T-cell (primary cell): ENCODE measurements at places on chromosomes 3 and 15. TPM values are rescaled to one million over a fixed set of nuclear protein-coding genes. Genes with fewer than 3 reads are reported as not detected.

- no peak for DNase-seq
- no peak overlapping the region for H3K4me3 ChIP-seq
- no peaks in the 10 kb centered on the region for H3K27me3 ChIP-seq
Measured at GRCh38 chr3:130900959-130901358, 7.1 kb downstream of the ATP2C1 start.

The EAF1 gene
- total RNA-seq: 27.0 TPM

GRCh38 chr15:51736751-51737521, 519 bp downstream of the LYSMD2 start:
- peak overlapping the region; percentile 65 for H3K27ac ChIP-seq
- H3K27me3 ChIP-seq: no peaks in the 10 kb centered on the region
- DNase-seq: peak; percentile 64
- peak overlapping the region; percentile 62 for H3K4me3 ChIP-seq
- H3K36me3 ChIP-seq: no peaks in the 10 kb centered on the region
- peaks cover 46% of the 10 kb centered on the region for H3K4me1 ChIP-seq

DNA sequence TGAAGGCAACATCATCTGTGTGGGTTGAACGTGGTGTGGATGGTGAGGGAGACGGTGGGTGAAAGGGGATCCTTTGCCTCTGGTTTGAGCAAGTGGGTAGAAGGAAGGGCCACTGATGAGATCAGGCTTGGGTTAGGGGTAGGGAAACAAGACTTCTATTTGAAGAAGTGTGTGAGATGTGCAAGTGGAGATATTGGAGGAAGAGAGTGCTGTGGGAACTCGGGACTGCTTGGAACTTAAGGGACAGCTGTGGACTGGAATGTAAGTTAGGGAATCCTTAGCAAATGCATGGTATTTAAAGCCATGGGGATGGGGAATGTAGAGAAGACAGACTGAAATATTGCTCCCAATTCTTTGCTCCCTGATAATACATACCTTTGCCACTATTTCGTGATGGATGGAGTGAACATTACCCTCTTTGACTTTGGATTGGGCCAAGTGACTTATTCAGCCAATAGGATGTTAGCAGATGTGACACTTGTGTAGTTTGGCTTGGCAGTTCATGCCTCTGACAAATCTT, 30.2 kb upstream of the AMOTL2 start:
- H3K36me3 ChIP-seq: no peaks in the 10 kb centered on the region
- no peak overlapping the region for H3K27ac ChIP-seq
- peaks cover 37% of the 10 kb centered on the region for H3K27me3 ChIP-seq
- peaks cover 5% of the 10 kb centered on the region for H3K4me1 ChIP-seq

DNA sequence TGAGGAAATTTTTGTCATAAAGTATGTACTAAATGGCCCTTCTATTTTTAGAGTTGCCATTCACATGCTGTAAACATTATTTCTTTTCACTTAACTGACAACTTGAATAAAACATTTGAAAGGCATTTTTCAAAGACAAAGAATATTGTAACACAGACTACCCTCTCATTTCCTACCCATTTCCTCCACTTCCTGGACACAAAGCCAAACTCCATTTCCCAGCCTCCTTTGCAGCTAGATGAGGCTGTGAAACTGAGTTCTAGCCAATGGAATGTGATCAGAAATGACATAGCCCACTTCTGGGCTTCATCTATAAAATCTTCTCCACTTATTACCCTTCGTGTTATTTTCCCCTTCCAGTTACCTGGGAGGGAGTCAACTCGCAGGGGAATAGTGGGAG, 288.9 kb upstream of the DPH6 start:
- H3K36me3 ChIP-seq: no peaks in the 10 kb centered on the region
- H3K27me3 ChIP-seq: no peaks in the 10 kb centered on the region
- DNase-seq: no peak
- H3K4me1 ChIP-seq: no peaks in the 10 kb centered on the region

The EFCAB12 gene
- 2.2 TPM for total RNA-seq

DNA sequence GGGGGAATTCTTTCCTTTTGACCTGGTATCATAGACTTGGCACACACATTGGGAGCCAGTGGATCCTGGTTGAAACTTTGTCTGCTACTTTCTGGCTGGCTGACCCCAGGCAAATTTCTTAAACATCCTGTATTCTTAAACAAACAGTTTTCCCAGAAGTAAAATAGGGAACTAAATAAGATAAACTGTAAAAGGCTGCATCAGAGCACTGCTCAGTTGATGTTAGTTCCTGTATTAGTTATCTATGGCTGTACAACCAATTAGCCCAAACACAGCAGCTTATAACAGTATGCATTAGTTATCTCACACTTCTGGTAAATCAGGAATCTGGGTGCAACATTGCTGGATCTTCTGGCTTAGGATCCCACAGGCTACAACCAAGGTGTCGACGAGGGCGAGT, 73.1 kb upstream of the SLCO3A1 start:
- no peak overlapping the region for H3K4me3 ChIP-seq
- H3K27me3 ChIP-seq: no peaks in the 10 kb centered on the region
- H3K36me3 ChIP-seq: no peaks in the 10 kb centered on the region
- no peak for DNase-seq

DNA sequence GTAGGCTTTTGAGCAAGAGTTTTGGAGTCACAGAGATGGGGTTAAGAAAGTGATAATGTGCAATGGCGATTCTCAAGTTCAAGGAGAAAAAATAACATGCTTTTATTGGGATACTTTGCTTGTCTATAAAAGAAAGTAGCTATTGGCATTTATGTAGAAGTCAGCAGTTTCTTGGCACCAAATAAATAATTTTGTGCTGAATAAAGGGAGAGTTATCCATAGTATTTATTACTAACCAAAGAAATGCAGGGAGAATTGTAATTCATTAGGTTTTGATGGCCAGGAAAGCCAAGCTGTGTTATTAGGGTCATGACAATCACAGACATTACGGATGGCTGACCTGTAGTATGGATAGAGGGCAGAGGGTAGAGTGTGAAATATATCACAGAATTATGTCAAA, 33.1 kb downstream of the BTD start:
- no peak overlapping the region for H3K27ac ChIP-seq
- H3K27me3 ChIP-seq: no peaks in the 10 kb centered on the region
- peaks cover 11% of the 10 kb centered on the region for H3K4me1 ChIP-seq
- no peak for DNase-seq
- H3K4me3 ChIP-seq: no peak overlapping the region

DNA sequence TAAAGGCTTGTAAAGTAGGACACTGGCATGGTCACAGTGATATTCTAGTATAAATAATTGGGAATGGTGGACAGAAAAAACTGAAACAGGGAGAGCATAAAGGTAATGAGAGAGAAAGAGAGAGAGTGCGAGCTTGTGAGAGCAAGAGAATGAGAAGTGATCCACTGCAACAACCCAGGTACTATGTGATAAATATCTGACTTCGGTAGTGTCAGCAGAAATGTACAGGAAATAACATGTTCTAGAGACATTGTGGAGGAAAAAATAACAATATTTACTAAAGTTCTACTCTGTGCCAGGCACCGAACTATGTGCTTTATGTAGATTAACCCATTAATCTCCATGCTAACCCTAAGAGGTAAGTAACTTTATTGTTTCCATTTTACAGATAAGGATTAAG, 425.9 kb downstream of the ZBTB20 start:
- H3K27ac ChIP-seq: no peak overlapping the region
- H3K36me3 ChIP-seq: no peaks in the 10 kb centered on the region
- no peak overlapping the region for H3K4me3 ChIP-seq
- H3K27me3 ChIP-seq: no peaks in the 10 kb centered on the region
- H3K4me1 ChIP-seq: no peaks in the 10 kb centered on the region
- DNase-seq: no peak

GRCh38 chr3:71066849-71067261, 516.7 kb downstream of the FOXP1 start:
- peak; percentile 60 for DNase-seq
- peak overlapping the region; percentile 94 for H3K27ac ChIP-seq
- peaks cover 62% of the 10 kb centered on the region for H3K4me1 ChIP-seq
- H3K27me3 ChIP-seq: no peaks in the 10 kb centered on the region
- no peaks in the 10 kb centered on the region for H3K36me3 ChIP-seq

The PRR20G gene
- total RNA-seq: not detected

GRCh38 chr15:85616549-85617110, 178.1 kb downstream of the KLHL25 start:
- peaks cover 11% of the 10 kb centered on the region for H3K4me1 ChIP-seq
- no peak overlapping the region for H3K4me3 ChIP-seq
- peak overlapping the region; percentile 41 for H3K27ac ChIP-seq
- no peaks in the 10 kb centered on the region for H3K27me3 ChIP-seq
- DNase-seq: no peak

DNA sequence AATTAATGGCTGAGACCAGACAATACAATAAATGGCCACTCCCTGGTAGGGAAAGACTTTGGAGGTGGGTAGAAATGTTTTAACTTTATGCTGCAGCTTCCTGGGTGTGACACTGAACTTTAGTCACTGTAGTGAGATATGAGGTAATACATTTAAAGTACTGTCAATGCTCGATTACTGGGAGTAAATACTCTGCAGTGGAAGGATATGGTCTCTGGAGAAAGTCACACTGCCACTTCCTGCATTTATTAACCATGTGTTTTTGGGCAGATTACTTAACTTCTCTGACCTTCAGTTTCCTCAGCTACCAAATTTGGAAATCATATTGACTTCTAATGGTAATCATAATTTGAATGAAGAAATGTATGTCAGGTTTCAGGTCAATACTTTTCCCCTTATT, 317.1 kb upstream of the TGFBR2 start:
- no peak for DNase-seq
- no peaks in the 10 kb centered on the region for H3K4me1 ChIP-seq
- no peak overlapping the region for H3K27ac ChIP-seq
- no peak overlapping the region for H3K4me3 ChIP-seq
- no peaks in the 10 kb centered on the region for H3K27me3 ChIP-seq

The LRTM1 gene
- total RNA-seq: not detected

The EPHB3 gene
- 0.35 TPM for total RNA-seq

DNA sequence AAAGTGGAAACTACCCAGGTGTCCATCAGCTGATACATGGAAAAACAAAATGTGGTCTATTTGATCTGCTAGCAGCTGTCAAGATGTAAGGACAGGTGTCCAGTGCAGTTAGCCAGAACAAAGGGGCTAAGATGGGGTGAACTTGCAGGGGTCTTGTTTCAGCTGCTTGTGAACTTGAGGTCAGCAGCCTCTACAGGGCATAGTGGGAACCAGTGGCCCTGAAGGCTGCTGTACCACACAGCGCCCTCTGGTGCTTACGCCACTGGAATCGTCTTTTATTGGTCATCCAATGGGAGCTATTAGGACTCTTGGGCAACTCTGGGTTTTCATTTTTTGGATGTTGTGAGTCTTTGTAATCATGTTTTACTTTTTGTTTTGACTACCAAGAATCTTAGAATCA, 62.2 kb upstream of the CTSH start:
- H3K36me3 ChIP-seq: no peaks in the 10 kb centered on the region
- H3K27me3 ChIP-seq: peaks cover 24% of the 10 kb centered on the region
- DNase-seq: no peak
- no peak overlapping the region for H3K4me3 ChIP-seq

GRCh38 chr3:122004107-122004506, 17.9 kb downstream of the ILDR1 start:
- H3K36me3 ChIP-seq: no peaks in the 10 kb centered on the region
- H3K27me3 ChIP-seq: no peaks in the 10 kb centered on the region
- DNase-seq: no peak
- no peak overlapping the region for H3K4me3 ChIP-seq
- H3K27ac ChIP-seq: no peak overlapping the region

- H3K36me3 ChIP-seq: peaks cover 17% of the 10 kb centered on the region
- no peak overlapping the region for H3K27ac ChIP-seq
- H3K4me1 ChIP-seq: peaks cover 3% of the 10 kb centered on the region
- no peak overlapping the region for H3K4me3 ChIP-seq
- H3K27me3 ChIP-seq: no peaks in the 10 kb centered on the region
Measured at GRCh38 chr3:47128137-47128536, 35.8 kb downstream of the SETD2 start.

- no peak overlapping the region for H3K27ac ChIP-seq
- DNase-seq: no peak
- no peak overlapping the region for H3K4me3 ChIP-seq
- no peaks in the 10 kb centered on the region for H3K36me3 ChIP-seq
- H3K27me3 ChIP-seq: no peaks in the 10 kb centered on the region
- no peaks in the 10 kb centered on the region for H3K4me1 ChIP-seq
Measured at GRCh38 chr15:80674245-80674614, 20.9 kb upstream of the ABHD17C start.

DNA sequence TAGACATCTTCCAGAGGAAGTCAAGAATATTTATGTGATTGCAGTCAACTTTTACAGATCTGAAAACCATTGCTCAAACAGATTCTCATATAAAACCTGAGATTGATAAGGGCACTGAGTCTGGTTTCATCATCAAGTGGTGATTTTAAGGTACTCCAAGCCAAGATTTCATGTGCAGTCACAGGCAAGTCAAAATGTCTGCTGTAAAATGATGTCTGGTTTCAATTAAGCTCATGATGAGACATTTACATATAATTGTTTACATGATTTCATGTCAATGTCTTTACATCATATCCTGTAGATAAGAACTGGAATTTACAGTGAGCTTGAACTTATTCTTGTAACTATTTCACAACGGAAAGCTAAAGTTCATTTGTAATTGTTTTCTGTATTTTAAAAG, 1215.5 kb downstream of the ROBO2 start:
- H3K4me3 ChIP-seq: no peak overlapping the region
- DNase-seq: no peak
- no peaks in the 10 kb centered on the region for H3K27me3 ChIP-seq
- no peaks in the 10 kb centered on the region for H3K4me1 ChIP-seq

The PIGBOS1 gene
- 10.0 TPM for total RNA-seq

DNA sequence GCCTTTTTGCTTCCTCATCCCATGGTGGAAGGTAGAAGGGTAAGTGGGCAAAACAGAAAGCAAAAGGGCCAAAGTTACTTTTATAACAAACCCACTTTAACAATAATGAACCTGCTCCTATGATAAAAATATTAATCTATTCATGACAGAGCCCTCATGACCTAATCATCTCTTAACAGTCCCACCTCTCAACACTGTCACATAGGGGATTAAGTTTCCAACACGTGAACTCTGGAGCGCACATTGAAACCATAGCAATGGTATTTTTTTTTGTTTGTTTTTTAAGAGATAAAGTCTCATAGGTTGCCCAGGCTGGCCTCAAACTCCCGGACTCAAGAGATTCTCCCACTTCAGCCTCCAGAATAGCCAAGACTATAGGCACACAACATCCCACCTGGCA, 30.7 kb downstream of the KATNBL1 start:
- H3K27ac ChIP-seq: no peak overlapping the region
- H3K27me3 ChIP-seq: no peaks in the 10 kb centered on the region
- H3K4me3 ChIP-seq: no peak overlapping the region

DNA sequence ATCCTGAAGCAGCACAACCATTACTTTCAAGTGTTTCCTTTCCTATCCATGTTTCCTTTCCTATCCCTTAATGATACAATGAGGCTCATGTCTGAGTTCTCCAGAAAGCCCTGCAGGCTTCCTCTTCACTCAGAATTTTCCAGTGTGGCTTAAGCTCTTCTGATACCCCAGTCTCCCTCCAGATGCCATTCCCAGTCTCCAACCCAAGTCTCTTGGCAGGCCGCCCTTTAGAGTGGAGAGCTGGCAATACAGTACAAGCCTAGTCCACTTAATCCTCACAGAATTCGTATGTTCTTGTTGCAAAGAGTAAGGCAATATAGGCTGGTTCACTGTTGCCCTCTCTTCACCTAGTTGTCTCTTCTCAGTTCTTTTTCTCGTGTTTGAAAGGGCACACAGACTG, 503.9 kb upstream of the MDFIC2 start:
- no peak overlapping the region for H3K27ac ChIP-seq
- DNase-seq: no peak
- no peak overlapping the region for H3K4me3 ChIP-seq
- no peaks in the 10 kb centered on the region for H3K27me3 ChIP-seq
- H3K36me3 ChIP-seq: no peaks in the 10 kb centered on the region

The KBTBD13 gene
- not detected for total RNA-seq
